ENCODE measurements at places on chromosomes 3 and 15. TPM values are rescaled to one million over a fixed set of nuclear protein-coding genes. Genes with fewer than 3 reads are reported as not detected.

- DNase-seq: no peak
These were observed 64.6 kb downstream of the TLE3 start for GRCh38 chr15:70033109-70033508.

Gene CHMP2B
- total RNA-seq: 36.9 TPM

DNA sequence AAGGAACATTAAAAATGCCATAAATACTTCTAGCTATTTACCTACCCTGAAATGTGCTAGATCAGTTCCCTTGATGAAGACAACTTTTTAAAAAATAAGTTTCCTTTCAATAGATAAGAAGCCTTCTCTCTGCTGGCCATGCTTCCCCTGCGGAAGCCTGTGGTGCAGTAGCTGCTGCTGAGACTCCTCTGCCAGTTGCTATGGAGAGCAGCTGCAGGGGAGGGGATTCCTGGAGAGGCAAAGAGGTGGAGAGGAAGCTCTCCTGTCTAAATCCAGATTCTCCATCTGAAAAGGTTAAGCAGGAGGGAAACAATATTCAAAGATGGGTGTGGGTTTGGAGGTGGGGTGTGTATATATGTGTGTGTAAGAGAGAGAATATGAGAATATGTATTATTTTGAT lies 69.8 kb upstream of the BFSP2 start:
- DNase-seq: no peak

DNA sequence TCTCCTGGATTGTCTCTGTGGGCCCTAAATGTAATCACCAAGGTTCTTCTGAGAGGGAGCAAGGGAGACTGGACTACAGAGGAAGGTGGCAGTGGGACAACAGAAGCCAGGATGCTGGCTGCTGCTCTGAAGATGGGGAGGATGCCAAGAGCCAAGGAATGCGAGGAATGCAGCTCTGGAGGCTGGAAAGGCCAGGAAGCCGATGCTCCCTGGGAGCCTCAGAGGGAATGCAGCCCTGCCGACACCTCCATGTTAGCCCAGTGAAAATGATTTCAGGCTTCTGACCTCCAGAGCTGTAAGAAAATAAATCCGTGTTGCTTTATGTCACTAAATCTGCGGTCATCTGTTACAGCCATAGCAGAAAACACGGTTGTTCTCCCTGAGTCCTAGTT lies 44.1 kb downstream of the UMPS start:
- no peak for DNase-seq

Gene COX17
- total RNA-seq: 16.1 TPM

DNA sequence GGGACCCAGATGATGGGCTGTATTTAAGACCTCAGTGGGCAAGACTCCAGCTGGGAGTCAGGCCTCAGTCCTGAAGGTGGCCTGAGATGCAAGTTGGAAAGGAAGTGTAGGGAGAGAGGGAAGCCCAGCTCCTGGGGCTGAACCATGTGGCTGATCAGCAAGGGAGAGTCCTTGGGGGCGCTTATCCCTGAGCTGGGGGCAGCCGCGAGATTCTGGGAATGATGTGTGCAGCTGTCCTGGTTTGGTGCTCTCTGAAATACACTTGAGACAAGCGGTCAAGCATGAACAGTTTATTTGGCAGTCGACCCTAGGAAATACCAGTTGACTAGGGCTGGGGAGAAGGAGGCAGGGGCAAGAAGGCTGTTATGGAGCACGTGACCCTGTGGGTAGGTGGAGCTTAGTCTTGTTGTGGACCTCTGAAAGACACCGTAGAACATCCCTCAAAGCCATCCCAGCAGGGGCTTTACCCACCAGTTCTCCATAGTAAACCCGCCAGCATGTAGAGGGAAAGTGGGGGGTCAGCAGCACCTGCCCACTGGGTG lies 41.8 kb upstream of the SLC6A11 start:
- peak; percentile 66 for DNase-seq

DNA sequence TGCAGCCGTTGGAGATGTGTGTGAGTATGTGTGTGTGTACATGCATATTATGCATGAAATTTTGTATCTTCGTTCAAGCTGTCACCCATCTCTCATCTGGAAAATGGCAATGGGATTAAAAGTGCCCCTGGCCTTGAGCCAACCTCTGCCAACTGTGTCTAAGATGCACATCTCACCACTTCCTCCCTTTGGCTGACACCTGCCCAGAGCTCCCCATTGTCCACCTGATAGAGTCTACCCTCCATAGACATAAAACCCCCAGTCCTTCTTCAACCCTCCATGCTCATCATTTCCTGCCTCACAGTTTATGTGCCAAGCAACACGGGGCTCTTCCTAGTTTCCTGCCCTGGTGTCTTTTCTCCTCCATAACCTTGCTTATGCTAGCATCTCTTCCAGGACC lies 187.5 kb upstream of the HES1 start:
- DNase-seq: no peak

Gene CD86
- not detected for total RNA-seq

DNA sequence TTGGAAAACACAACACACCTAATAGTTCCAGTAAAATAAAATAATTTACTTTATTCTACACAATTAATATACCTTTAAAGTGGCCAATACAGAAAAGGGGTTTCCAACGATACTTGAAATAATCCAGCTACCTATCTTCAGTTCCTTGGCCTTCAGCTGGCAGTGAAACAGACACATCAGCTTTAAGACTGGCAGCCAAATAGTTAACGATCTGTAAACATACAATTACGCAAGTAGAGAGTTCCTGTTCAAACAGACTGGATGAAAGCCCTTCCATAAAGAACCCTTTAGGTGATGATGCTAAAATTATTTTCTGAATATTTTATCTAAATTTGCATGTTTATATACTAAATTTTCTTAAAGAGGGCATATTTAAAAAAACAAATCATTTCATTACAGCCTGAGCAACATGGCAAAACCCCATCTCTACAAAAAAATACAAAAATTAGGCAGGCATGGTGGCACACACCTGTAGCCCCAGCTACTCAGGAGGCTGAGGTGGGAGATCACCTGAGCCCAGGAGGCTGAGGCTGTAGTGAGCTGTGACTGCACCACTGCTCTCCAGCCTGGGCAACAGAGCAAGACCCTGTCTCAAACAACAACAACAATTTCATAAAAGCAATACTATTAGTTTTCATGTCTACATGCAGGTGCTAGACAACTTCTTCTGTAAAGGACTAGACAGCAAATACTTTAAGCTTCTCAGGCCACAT lies 12.9 kb downstream of the DYNC1LI1 start:
- no peak for DNase-seq

Data from osteocyte (in vitro differentiated cells).